ENCODE measurements at places on chromosomes 5 and 9. TPM values are rescaled to one million over a fixed set of nuclear protein-coding genes. Genes with fewer than 3 reads are reported as not detected.
A peak's percentile ranks its signal among the peaks of the same experiment; 100 is the strongest.

DNA sequence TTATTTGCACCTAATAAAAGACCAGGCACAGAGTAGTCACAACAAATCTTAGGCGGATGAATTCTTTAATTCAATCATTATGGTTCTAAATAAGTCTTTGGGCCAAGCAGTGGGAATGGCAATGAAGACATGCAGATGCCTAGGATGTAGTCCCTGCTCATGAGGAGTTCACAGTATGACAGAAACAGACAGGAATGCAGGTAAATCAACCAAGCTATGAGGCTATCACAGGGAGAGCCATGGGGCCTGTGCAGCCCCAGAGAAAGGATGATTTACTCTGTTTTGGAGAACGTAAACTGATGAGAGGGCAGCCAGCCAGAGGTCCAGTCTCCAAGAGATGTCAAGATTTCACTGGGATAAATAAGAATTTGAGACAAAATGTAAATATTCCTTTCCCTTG, 129.4 kb downstream of the TRIM32 start:
- DNase-seq: no peak

GRCh38 chr9:90062982-90063381, 458.2 kb downstream of the GADD45G start:
- no peak for DNase-seq

DNA sequence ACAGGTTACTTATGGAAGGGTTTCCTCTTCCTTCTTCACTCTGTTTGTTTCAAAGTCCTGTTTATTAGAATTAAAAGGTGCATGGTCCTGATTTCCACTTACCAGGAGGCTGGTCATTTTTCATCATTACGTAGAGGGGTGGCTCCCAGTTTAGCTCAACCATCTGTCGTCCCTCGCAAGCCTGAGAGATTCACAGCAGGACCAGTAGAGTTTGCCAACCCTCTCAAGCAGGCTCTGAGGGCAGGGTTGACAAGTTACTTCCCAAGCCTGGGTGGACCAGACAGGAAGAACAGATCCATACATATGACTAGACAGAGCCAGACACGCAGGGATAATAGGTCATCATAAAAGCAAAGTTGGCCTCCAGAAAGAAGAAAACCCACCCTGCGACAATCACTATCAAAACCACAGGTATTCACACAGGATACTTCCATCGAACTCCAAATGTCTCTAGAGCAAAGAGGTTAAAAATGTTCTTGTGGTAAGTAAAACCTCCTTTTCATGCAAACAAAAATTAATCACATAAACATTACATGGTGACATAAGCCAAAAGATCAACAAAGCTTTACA, 151.9 kb downstream of the ELAVL2 start:
- DNase-seq: no peak

DNA sequence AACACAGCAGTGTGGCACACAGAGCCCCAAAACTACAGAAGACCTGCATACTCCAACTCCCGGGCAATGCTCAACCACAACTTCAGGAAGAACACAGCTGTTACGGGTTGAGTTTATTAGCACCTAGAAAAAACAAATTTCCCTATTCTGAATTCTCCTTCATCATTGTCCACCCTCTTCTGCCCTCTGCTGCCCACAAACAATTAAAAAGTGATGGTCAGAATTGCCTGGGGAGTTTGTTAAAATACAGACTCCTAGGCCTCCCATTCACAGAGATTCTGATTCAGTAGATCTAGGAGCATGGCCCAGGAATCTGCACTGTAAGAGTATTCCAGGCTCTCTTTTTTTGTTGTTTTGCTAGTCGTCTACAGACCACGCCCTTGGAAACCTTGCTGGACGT, 310.6 kb downstream of the NDUFS4 start:
- DNase-seq: no peak

DNA sequence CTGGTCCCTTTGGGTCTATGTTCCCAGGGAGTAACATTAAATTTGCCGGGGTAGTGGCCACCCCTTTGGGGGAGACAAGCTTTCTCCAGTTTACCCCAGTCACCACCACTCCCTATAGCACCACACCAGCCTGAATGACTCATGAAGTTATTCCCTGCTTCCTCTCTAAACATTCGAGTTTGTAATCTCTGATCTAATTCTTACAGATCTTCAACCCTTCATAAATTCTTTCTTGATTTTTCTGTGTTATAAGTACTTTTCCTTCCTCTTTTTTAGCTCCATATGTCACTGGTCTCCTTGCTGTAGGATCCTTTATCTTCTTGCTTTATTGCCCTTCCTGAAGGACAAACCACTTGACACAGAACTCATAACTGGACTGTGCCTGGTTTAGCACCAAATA, 55.6 kb downstream of the GNA14 start:
- DNase-seq: no peak

DNA sequence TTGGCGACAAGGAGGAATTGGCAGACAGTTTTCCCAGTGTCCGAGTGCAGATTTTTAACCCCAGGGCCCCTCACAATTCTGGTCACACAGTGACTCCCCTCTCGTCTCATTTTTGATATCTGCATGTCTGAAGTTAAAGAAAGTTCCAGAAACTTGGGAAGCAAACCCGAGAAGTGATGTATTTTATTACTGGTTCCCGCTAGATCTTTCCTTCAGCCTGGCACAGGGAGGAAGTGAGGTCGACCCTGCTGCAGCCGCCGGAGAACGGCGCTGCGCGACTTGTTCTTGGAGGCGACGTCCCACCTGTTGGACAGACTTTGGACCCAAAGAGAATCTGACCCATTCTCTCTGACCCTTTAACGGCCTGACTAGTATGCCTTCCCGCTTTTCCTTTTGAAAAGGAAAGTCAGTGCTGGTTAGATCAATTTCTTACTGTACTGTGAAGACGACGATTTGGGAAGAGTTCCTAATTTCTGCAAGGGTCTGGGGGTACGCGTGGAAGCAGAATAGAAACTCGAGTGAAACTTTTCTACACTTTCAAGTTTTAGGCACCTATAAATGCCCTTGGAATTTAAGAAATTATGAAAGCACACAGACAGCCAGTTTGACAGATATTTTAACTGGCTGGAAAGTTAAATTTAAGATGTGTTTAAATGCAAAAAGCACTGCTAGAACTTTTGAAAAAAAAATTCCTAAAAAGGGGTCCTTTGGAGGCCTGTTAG, 744 bp downstream of the OTULIN start:
- DNase-seq: no peak

DNA sequence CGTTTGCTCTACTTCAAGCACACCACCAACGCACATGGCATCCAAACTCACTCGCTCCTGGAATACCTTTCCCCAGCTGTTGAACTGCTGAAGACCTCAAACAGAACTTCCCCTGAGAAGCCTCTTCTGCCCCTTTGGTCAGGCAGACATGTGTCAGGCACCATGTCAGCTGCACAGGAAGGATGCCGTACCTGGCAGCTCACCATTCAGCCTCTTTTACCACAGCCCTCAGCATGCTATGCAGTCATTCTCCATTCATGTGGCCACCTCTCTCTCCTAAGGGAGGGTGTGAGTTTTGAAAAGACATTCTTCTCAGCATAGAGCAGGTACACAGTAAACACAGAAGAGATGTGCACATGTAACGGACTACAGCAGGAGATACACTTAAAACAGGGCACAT, 14.2 kb downstream of the IL4 start:
- no peak for DNase-seq

DNA sequence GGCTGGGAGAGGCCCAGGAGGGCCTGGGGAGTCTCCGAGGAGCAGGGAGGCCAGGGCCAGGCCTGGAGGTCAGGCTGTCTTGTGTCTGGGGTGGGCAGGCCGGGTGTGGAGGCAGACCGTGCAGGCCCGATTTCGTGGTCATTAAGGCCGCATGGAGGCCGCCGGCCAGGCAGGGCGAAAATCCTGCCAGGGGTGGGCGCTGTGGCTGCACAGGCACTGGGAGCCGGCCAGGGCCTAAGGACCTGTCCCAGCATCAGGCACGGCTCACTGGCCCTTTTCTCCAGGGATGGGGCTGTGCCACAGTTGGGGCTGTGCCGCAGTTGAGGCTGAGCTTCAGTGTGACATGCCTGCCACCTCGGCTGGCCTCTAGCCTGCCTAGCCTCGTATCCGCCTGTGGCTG, 35.9 kb downstream of the ASS1 start:
- DNase-seq: no peak

GRCh38 chr9:98925956-98926355, 17.8 kb upstream of the COL15A1 start:
- DNase-seq: no peak

- DNase-seq: no peak
Observed at GRCh38 chr9:31542384-31543055, 841.9 kb upstream of the ACO1 start.

DNA sequence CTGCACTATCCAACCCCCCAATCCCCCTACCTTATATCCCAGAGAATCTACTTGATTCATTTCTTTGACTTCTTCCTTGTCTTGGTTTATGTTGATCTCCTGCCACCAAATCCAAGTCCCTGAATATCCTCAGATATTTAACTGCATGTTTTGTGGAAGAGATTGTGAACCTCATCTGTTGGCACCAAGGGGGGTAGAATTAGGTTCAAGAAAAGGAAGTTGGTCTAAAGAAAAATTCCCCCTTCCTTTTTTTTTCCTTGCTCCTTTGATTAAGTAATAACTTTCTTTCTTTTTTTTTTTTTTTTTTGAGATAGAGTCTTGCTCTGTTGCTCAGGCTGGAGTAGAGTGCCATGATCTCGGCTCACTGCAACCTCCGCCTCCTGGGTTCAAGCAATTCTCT, 526 bp upstream of the CD14 start:
- DNase-seq: no peak

DNA sequence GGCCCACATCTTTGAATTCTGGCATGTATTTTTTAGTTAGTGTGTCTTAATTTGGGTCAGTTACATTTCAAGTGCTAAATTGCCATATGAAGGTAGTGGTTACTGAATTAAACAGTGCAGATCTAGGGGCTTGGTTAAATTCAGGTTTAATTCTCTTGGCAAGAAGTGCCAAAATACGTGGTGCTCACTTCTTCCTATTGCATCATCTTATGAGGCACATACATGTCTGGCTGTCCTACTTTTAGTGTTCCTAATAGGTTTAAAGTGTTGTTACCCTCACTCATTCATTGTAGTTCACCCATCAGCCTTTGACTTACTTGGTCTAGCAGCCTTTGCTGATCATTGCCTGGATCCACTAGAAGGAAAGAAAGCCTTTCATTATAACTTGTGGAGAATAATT, 59.5 kb downstream of the RPS6 start:
- no peak for DNase-seq

GRCh38 chr5:81749561-81750307, 1.2 kb downstream of the SSBP2 start:
- no peak for DNase-seq

DNA sequence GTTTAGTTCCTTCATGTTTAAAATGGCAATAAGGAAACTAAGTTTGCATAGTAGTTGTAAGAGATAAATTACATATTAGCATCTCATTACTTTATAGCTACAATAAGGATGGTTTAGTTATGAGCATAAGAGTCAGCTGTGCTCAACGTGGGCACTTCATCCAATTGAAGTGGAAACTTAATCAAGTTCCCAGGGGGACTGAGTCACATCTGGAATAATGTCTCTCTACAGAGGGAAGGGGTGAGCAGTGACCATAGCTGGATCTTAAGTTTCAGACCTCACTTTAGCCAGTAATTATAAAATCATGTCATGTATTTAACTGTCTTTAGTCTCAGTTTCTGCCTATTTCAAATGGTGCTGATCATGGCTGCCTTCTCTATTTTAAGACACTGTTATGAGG, 36.8 kb upstream of the FAM240B start:
- DNase-seq: no peak

GRCh38 chr9:14902561-14902960, 7.7 kb downstream of the FREM1 start:
- no peak for DNase-seq

DNA sequence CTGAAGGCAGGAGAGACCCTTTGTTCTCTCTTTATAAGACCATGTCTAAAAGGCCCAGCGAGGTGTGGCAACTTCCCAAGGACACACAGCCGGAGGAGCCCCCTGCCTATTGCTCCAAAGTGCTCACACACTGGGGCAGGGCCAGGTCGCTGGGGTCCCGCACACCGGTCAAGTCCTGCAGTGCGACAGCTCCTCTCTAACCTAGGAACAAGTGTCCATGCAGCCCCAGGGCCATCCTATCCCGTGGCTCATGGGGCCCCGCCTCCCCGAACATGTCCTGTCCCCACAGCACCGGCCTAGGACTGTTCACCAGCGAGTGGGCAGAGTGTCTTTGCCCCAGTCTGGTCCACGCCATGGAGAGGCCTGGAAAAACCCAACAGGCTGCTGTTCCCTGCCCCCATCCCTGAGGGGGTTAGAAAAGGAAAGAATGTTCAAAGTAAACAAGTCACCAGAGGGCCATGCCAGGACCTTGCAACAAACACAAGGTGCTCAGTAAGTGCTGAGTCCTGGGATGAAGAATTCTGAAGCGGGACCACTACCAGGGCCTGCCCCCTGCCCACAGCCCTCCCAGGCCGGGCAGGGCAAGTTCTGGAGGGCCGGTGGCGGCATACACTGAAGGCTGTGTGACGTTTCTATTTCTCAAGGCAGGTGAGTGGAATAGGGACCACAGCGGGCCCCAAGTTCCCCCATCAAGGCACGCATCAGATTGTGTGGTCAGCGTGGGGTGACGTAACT, 938 bp downstream of the NINJ1 start:
- DNase-seq: peak; percentile 91

- DNase-seq: no peak
Observed at GRCh38 chr5:134997015-134997414, 29.3 kb downstream of the CATSPER3 start.

- DNase-seq: no peak
Observed at GRCh38 chr5:105392710-105393149, 1830.1 kb upstream of the NUDT12 start.

The SLC46A2 gene
- total RNA-seq: not detected

The STK32A gene
- 1.5 TPM for total RNA-seq

The IFNB1 gene
- not detected for total RNA-seq

The GABBR2 gene
- total RNA-seq: not detected

The CDH18 gene
- not detected for total RNA-seq

The BTNL3 gene
- total RNA-seq: not detected

The C5orf15 gene
- 35.8 TPM for total RNA-seq

The SLC25A48 gene
- total RNA-seq: 0.49 TPM

The FBXL17 gene
- total RNA-seq: 15.0 TPM

The NR2F1 gene
- total RNA-seq: 97.2 TPM
